T-cell (primary cell): ENCODE measurements at places on chromosomes 11 and 22.

GRCh38 chr11:2470495-2470894 lies 25.7 kb downstream of the KCNQ1 start:
- H3K4me1 ChIP-seq: peaks cover 17% of the 10 kb centered on the region
- DNase-seq: no peak
- H3K36me3 ChIP-seq: no peaks in the 10 kb centered on the region
- no peaks in the 10 kb centered on the region for H3K27me3 ChIP-seq
- H3K27ac ChIP-seq: no peak overlapping the region

DNA sequence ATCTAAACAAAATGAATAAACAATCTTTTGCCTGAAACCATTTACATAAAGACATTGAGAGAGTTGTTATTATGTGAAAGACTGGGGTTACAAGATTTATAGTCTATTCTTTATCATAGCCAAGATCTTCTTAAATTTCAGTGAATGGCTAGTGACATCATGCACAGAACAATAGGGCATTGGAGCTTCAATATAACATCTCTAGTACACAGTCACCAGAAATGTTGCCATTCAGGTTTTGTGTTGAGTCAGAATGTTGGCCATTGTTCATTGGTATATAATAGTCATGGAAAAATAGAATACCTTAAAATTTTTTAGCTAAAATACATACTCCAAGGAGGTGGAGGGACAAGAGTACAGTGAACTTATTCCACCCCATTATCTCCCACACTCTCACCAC lies 44.3 kb downstream of the SLC5A12 start:
- DNase-seq: no peak
- no peaks in the 10 kb centered on the region for H3K27me3 ChIP-seq
- H3K4me3 ChIP-seq: no peak overlapping the region
- no peak overlapping the region for H3K27ac ChIP-seq
- no peaks in the 10 kb centered on the region for H3K4me1 ChIP-seq

DNA sequence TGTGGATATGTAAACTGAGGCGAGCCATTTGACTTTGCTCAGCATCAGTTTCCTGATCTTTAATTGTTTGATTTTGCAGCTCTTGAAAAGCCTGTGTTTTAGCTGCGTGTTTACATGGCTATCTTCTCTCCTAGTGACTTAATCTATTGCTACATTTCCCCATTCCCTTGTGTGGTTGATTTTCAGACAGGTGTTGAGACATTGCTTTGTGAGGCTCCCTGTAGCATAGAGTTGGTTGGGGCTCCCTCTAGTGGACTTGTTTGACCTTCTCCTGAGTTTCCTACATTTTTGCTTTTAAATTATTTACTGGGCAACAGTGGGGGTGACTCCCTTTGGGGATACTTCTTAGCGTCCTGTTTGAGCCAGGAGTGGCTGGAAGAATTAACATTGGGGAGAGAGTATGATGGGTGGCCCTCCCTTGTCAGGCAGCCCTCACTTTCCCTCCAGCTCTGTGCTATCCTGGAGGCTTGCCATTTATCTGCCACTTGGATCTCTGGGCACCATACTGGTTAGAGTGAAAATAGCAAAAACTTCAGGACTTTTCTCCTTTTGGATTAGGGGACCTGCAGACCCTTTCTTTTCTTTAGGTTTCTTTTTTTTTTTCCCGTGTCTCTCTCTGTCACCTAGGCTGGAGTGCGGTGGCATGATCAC lies 9.2 kb upstream of the CBL start:
- peaks cover 2% of the 10 kb centered on the region for H3K4me1 ChIP-seq
- H3K4me3 ChIP-seq: no peak overlapping the region
- no peaks in the 10 kb centered on the region for H3K27me3 ChIP-seq
- no peak overlapping the region for H3K27ac ChIP-seq

DNA sequence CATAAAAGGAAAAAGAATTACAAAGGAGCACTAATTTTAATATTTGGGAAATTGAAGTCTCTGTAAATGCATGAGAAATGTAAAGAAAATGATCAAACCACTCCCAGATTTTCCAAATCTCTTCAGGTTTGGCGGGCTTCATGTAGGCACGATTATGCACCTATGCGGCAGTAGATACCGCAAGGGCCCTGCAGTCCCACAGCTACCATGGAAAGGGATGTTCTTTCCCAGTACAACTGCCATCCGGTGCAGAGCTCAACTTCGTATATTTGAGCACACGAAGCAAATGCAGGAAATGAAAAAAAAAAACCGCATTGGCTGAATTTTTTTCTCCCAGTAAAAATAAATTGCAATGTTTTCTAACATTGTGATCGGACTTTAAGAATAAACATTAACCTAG lies 1.4 kb downstream of the SLC17A6 start:
- no peak overlapping the region for H3K27ac ChIP-seq
- H3K36me3 ChIP-seq: no peaks in the 10 kb centered on the region
- DNase-seq: no peak
- H3K4me1 ChIP-seq: peaks cover 2% of the 10 kb centered on the region

DNA sequence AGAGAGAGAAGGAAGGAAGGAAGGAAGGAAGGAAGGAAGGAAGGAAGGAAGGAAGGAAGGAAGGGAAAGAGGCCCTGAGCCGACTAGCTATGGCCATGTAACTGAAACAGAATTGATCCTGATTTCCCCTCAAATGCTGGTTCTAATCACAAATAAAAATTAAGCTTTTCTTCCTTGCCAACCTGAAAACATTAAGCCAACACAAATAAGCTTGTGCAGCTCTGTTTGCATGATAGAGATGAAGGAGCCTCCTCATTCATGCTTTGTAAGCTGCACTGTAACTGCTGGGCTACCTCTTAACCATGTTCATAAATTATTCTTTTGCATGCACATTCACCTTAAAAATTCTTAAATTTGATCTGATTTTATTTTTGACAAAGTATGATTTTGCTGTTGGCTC lies 27.7 kb upstream of the APOL5 start:
- H3K4me1 ChIP-seq: no peaks in the 10 kb centered on the region
- DNase-seq: no peak
- no peaks in the 10 kb centered on the region for H3K36me3 ChIP-seq
- no peaks in the 10 kb centered on the region for H3K27me3 ChIP-seq

DNA sequence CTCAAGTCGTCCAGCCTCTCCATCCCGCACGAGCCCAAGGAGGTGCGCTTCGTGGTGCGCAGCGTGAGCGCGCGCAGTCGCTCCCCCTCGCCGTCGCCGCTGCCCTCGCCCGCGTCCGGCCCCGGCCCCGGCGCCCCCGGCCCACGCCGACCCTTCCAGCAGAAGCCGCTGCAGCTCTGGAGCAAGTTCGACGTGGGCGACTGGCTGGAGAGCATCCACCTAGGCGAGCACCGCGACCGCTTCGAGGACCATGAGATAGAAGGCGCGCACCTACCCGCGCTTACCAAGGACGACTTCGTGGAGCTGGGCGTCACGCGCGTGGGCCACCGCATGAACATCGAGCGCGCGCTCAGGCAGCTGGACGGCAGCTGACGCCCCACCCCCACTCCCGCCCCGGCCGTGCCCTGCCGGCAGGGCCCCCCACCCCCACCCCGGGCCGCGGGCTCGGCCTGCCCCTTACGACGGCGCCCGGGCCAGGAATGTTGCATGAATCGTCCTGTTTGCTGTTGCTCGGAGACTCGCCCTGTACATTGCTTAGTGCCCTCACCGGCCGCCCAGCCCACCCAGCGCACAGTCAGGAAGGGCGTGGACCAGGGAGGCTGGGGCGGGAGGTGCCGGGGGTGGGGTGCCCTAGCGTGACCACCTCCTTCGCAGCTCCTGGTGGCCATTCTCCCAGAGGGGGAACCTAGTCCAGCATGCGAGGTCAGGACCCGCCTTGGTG lies 6.9 kb upstream of the ACR start:
- no peaks in the 10 kb centered on the region for H3K36me3 ChIP-seq
- H3K4me1 ChIP-seq: peaks cover 6% of the 10 kb centered on the region
